NCI-H1417 treated with DMSO at 0.1 percent for 48 hours (cell line): ENCODE measurements at places on chromosomes 3 and 15.

DNA sequence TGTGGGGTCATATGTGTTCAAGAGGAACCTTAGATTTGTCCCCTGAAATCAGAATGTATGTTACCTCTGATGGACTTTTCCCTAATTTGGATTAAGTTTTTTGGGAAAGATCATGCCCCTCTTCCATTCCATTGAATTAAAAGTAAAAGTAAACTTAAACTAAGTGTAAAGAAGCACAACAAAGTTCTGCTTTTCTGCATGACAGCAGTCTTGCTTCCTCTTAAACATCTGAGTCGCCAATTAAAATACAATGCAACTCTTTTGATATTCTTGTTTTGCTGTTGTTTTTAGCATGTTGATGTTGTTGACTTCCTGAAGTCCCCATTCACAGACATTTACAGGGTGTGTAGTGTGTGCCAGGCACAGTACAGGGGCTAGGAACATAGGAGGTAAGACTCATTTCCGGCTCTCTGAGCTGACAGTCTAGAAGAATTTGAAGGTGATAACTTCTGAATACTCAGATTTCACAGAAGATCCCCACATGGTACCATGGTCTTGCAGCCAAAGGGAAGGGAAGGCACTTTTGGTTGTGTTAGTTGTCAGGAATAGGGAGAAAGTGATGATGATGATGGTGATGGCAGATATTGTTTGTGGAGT is 45.0 kb downstream of the USP13 start:
- no peak for DNase-seq

GRCh38 chr15:70596354-70597055 is 166.9 kb downstream of the UACA start:
- DNase-seq = no peak

DNA sequence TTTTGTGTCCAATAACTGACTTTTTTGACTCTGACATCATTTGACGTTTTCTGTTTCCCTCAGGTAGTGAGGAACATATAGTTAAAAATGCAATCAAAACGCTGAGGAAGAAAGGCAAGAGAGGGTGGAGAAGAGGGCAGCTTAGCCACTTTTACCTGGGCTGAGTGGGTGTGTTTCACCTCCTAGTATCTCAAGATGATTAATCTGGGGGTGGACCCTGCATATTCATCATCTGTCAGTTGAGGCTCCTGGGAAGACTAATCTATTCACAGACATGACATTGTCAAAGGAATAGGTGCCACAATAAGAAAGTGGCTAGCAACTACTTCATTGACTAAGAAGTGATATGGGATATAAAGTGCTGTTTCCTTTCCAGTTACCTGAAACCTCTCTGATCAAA is 331.5 kb upstream of the RARB start:
- DNase-seq = no peak

DNA sequence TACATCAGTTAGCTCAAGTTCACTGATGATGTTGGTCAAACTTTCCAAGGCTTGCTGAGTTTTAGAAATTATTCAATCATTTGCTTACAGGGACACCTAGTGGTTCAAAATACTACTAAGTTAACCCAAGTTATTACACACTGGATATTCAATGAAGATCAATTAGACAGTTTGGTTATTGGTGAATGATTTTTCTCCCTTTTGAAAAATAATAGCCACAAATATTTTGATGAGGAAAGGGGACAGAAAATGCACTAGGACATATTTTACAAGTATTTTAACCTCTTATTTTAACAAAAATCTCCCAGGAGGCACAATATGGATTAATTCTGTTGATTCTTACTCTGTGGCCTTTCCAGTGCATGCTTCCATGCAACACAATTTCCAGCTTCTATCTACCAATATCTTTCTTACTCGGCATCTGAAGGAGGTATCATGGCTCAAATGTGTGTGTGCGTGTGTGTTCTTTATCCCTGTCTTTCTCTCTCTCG is 20.1 kb upstream of the GOLGA6L2 start:
- no peak for DNase-seq

DNA sequence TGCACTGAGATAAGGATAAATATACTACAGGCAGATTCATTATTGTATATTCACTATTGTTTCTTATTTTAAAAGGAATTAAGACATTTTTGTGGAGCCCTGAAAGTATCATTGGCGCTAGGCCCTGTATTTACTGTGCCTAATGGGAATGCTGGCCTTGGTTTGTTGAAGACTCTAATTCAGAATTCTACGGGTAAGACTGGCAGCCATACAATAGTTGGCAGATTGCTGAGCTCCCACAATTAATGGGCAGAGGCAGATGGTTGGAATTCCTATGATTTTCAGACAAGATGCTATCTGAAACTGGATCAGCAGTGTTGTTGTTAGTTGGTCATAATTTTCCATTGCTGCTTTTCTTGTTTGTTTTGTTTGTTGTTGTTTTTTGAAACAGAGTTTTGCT is 14.7 kb downstream of the PGBD4 start:
- DNase-seq = no peak

- no peak for DNase-seq
These were observed 450.1 kb upstream of the IL12A start for GRCh38 chr3:159538507-159538906.

DNA sequence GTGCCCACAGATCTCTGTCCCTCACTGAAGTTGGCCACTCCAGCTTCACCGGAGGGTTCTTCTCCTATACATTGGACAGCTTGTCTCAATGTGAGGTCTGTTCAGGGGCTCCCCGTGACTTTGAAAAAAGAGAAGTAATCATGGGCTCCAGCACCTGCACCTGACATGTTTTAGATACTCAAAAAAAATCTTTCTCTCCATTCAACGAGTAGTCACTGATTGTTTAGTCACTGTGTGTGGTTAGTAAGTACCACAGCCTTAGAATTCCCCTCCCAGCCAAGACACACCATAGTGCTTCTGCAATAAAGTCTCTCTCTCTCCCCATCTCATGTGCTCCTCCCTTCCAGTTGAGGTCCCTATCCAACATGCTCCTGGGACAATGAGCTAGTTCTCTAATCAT is 18.6 kb downstream of the CCR9 start:
- DNase-seq = no peak

DNA sequence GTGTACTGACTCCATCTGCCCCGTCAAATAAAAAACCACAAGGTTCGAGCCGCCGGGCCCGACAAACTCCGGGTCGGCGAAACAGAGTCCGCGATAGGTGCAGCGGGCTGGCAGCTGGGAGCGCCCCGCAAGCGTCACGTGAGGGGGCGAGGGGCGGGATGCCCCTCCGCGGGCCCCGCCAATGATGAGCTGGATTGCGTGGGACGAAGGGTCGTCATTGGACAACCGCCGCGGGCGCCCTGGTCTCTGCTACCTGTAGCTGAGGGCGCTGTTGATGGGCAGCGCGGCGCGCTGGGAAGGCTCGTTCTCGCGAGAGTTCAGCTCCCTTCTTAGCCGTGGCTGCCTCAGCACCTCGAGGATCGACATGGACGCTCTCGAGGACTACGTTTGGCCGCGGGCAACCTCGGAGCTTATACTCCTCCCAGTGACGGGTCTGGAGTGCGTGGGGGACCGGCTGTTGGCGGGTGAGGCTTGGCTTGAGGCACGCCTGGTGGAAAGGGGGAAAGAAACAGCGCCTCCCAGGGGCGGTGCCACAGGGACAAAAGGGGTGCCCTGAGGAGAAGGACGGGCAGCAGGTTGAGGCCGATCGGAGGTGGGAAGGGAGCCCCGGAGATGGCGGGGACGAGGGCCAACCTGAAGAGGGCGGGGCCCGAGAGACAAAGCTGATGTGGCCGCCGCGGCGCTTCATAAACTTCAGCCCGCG is at the start of gene WDR6:
Gene WDR6 (plus strand): TSS at position 324 of the 703 bp plus-strand sequence. CDS start 41 bp downstream, at position 365.
- peak; percentile 66 for DNase-seq

DNA sequence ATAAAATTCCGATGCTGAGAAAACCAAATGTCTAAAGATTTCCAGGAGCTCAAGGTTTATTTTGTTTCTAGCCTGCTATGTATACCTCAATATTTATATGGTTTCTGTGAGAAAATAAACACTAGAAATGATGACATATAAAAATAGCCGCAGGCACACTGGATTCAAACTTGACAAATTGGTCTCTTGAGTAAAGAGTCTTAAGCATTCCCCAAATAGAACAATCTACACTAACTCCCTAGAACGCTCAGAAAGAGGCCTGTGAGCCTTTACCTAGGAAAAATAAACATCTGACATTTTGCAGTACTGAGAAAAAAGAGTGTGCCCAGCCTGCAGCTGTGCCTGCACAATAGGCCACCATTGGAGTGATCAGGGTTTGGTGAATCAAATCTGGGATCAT is 75.2 kb downstream of the NEK10 start:
- no peak for DNase-seq

GRCh38 chr15:35713733-35714132 is 167.8 kb upstream of the DPH6 start:
- no peak for DNase-seq

GRCh38 chr3:10700821-10701220 is 115.2 kb upstream of the SLC6A11 start:
- no peak for DNase-seq

GRCh38 chr3:129077222-129077621 is 16.6 kb downstream of the GP9 start:
- DNase-seq = no peak

- no peak for DNase-seq
These were observed 920.6 kb upstream of the CFAP20DC start for GRCh38 chr3:59970376-59970775.

GRCh38 chr15:93347986-93348385 is 259.0 kb upstream of the RGMA start:
- DNase-seq = no peak

GRCh38 chr15:73296609-73297353 is 72.0 kb downstream of the HCN4 start:
- DNase-seq = no peak

DNA sequence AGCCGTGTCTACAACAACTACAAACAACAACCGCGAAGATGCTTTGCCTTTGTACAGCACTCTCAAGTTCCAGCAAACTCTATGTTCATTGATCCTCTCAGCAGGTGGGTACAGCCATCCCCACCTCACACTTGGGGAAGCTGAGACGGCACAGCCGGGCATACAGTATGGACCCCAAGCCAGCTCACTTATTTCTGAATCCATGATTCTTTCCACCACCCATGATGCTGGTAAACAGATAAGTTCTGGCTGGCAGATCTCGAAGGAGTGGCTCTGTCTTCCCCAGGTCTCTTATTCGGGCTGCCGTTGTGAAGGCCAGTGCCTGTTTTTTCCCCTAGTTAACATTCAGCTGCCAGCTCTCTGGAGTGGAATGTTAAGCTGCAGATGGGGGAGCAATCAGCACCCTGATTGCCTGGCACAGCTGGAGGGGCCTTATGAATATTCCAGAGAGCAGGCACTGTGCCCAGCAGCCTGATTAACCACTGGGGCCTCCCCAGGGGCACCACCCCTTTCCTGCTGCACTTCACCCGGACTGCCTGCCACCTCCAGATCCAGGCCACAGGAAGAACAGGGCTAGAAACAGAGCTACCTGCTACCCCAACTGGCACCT is 73.2 kb downstream of the CORO2B start:
- DNase-seq = no peak

- DNase-seq = no peak
These were observed 92.3 kb downstream of the SMAD3 start for GRCh38 chr15:67157521-67158252.

GRCh38 chr15:41971895-41972252 is 483 bp downstream of the EHD4 start:
- DNase-seq = no peak

GRCh38 chr15:41259546-41260189 is 28.6 kb downstream of the CHP1 start:
- no peak for DNase-seq

DNA sequence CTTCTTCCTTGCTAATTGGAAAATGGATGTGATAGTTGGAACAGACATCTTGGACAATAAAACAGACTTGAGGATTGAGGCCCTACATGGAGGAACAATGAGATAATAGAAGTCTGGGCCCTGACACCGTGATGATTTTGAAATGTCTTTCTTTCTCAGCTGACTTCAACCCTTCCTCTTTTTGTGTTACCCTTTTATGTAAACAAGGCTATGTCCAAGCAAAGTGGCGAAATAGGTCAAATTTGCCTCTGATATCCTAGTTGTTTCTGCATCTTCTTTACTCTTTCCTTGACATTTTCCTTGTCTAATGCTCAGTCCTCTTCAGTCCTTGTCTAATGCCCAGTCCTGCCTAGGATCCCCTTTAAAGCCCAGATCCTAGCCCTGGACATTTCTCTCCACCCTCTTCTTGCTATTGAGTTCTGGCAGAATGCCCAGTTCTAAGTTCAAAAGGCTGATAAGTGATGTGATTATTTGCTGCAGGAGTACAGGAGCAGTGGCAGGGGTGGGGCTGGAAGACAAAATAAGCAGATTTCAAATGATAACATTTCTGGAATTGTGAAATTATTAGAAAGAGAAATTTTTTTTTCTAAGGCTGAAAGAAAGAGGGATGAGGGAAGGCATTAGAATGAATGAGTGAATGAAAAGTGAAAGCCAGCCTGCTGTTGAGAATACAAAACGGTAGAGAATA is 6.5 kb upstream of the VPS8 start:
- DNase-seq = peak; percentile 31

DNA sequence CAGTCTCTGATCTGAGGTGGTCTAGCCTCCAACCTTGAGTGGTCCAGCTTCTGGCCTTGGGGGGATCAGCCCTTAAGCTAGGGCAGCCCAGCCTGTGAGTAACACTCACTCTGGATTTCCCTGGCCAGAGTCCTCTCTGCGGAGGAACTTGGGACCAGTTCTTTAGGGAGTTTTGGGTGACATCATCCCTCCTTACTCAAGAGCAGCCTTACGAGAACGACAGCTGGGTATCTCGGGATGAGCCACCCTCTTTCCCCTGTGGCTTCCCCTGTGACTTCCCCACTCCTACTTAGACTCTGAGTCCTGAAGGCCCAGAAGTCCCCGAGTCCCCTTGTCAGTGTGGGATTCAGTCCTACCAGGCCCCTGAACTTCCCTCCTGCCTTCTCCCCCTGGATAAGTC is 10.2 kb upstream of the PLXND1 start:
- no peak for DNase-seq

DNA sequence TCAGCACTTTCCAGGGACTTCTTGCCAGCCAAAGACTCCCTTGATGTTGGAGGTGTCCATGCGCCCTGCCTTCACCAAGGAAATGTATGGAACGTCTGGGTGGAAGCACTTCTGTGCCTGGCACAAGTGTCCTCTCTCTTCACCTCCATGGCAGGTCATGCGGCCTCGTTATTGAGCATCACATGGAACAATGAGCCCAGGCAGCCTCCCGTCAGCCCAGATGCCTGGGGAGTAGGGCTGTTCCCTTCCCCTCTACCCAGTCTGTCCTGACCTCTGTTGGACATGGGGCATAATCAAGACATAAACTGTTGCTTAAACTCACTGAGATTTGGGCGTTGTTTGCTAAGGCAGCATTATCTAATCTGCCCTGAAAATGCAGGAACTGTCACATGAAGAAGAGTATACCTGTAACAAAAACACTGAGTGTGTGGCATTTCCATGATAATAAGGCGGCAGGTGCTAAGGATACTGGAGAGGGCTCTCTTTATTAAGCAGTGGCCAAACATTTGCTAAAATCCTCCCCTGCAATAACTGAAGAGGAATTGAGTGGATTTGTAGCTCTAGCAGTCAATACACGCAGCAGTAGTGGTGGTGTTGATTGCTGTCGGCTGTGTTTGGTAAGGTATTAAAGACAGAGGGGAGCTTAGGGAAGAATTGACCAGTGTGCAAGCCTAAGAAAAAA is 338.2 kb upstream of the ATP10A start:
- no peak for DNase-seq

GRCh38 chr3:128517648-128518047 is 24.6 kb upstream of the GATA2 start:
- DNase-seq = no peak
